ENCODE measurements at places on chromosomes 12 and 14.

GRCh38 chr14:65053466-65053865 lies 48.9 kb downstream of the MAX start:
- DNase-seq, result no peak

DNA sequence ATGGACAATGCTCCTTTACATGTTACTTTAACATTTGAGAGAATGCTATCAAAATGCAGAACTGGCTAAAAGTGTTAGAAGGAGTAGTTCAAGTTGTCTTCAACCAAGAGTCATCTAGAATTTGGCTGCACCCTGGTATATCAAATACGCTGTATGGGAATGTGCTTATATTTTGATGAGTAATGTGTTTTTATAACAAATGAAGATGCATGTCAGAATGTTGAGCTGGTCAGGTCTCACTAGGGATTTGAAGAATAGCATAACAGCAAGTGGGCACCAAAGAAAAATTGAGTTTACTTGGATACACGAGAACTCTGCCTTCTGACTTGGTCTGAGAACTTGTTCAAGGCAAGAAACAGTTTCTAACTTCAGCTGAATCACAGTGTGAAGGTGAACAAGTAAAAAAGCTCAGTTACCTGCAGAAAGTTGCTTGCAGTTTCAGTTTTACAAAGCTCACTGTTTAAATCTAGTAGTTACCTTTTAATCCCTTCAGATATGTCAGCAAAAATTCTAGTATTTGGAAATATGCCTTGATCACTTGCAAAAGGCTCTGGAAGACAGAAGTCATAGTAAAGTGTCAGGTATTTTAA lies 82.3 kb downstream of the PDE3A start:
- no peak for DNase-seq

DNA sequence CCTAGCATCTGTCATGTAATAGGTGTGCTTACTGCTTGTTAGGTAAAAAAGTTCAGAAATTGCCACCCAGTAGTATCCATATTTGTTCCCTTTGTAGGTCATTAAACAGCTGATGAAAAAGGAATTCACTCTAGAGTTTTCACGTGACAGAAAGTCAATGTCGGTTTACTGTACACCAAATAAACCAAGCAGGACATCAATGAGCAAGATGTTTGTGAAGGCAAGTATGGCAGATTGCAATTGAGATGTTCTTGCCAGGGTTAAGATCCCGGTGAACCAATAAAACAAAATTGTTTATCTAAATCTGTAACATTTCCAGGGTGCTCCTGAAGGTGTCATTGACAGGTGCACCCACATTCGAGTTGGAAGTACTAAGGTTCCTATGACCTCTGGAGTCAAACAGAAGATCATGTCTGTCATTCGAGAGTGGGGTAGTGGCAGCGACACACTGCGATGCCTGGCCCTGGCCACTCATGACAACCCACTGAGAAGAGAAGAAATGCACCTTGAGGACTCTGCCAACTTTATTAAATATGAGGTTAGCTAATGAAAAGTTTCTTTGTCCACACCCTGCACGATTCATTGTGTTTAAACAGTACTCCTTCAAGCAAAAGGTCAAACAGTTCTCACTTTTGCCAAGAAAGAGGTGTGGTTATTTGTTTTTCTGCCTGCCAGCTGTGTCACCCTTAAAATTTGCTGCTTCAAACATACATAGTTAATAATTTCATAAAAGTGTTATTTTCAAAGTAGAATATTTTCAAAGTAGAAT lies 58.3 kb downstream of the ATP2A2 start:
- no peak for DNase-seq

DNA sequence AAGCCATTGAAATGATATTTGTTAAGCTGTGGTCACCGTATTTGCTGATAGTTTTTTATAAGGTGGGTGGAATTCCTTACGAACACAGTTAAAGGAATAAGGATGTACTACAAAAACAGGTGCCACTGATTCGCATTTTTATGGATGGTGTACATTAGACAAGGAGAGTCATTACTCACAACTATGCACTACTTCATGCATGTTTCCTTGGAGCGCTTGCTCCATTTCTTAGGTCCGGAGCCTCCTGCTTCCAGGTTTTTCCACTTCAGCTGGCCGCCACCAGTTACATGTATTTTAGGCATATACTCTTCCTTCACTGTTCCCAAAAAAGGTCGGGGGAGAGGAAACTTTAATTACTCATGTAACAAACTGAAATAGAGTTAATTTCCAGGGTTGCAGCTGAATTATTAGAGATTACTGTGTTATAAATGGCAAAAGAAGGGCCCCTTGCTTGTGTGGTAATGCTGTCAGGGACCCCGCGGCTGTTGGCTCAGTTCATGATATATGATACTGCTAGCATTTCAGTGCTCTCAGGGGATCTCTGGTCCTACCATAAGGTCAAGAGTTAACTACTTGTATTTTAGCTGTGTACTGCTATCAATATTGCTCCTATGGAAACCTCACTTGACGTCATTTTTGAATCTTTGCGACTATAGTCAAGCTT lies 454.7 kb downstream of the NPAS3 start:
- no peak for DNase-seq

DNA sequence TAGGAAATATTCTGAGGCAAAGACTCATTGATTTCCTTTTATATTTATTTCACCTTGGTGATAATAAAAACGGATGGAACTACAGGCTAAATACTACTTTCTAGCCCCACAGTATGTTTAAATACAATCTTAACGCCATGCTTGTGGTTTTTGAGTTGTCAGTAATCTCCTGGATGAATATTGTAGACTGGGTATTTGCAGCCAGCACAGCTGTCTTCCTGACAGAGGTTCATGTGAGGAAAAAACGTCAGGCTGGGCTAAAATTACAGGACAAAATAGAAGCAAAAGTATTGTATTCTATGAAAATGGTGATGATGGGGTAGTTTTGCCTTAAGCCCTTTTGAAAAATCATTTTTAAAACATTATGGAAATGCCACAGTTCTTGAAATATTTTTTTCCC lies 140.9 kb downstream of the CCDC91 start:
- DNase-seq, result no peak

DNA sequence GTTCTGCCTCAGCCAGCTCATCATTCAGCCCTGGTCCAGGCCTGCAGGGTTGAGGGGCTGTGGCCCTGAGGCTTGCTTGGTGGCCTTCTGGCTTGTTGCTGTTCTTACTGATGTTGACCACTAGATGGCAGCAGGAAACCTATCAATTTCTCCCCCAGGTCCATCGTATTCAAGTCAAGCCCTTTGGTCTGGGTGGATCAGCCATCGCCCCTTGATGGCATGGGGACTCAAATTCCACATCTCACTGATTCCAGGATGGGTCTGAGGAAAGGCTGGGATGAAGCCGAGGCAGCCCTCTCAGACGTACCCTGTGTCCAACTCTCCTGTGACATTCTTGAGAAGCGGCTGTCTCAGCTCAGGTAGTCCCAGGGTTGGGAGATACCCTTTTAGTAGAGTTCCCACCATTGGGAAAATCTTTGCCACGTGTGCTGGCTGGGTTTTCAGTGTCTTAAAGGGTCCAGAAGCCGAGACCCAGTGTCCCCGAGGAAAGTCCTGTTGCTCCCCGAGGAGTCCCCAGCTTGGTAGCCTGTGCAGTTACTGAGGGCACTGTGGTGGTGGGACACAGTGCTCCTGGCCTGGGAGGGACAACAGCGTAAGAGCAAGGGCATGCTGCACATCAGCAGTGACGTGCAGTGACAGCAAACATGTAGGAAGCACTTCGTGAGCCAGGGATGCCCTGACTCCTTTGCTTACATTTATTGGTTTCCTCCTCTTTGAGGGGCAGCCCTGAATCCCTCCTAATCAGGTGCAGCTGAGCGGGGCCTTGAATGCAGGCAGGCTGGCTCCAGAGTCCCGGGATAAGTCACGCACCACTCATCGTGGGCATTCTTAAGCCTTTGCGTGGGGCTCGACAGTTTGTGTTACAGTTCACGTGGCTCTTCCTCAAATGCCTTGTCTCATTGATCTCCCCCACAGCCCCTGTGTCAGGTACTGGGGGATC lies 58.6 kb downstream of the TSPAN9 start:
- DNase-seq, result peak; percentile 79

DNA sequence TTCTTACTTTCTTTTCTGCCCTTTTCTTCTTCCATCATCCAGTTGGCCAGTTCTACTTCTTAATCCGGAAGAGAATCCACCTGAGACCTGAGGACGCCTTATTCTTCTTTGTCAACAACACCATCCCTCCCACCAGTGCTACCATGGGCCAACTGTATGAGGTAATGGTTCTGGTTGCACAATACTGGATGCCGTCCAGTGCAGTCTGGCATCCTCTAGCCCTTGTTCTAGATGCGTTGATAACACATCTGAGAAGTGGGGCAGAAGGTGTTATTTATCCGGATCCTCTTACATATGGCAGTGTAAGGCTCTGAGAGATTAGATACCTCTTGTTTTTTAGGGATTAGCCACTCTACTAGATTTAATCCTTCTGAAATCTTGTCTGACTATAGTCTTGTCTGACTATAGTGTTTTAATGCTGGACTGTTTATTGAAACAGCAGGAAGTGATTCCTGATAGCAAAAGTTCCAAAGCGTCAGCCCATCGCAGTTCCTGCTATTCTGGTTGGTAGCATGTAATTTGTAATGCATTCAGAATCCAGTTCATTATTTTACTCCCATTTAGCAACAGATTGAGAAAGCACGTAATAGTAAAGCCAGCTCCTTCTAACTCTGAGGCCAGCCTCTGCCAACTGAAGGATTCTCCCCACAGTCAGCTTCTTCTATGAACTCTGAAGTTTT lies 7.9 kb downstream of the GABARAPL1 start:
- DNase-seq, result no peak

DNA sequence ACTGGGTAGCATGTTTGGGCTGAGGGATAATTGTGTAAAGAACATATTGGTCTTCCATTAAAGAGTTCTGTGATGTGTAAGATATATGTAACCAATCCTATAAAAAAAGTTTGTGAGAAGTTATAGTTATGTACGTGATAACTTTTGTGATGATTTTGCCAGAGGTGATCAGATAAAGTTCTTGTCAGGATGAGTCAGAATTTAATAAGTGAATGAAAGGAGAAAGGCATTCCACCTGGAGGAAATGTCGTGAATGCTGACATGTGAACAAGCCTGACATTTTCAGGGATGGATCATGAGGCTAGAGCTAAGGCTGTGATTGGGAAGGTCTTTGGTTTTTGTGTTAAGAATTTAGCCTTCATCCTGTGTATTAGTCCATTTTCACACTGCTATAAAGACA lies 241.5 kb downstream of the SNAPC1 start:
- no peak for DNase-seq

DNA sequence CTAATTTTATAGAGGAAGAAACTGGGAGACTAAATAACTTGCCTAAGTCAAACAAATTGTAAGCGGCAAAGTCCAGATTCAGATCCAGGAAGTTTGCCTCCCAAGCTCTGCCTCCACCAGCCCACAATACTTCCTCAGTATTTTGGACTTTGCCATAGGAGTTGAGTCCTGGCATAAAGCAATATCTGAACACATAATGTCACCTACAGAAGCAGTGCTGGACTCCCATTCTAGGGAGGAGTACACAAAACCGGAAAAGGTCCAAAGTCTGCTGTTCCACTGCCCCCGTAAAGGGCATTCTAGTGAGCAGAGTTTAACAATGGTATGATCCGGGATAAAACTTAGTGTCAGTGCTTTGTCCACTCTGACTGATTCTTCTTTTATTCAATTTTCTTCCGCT lies 340.5 kb downstream of the FUT8 start:
- DNase-seq, result no peak

DNA sequence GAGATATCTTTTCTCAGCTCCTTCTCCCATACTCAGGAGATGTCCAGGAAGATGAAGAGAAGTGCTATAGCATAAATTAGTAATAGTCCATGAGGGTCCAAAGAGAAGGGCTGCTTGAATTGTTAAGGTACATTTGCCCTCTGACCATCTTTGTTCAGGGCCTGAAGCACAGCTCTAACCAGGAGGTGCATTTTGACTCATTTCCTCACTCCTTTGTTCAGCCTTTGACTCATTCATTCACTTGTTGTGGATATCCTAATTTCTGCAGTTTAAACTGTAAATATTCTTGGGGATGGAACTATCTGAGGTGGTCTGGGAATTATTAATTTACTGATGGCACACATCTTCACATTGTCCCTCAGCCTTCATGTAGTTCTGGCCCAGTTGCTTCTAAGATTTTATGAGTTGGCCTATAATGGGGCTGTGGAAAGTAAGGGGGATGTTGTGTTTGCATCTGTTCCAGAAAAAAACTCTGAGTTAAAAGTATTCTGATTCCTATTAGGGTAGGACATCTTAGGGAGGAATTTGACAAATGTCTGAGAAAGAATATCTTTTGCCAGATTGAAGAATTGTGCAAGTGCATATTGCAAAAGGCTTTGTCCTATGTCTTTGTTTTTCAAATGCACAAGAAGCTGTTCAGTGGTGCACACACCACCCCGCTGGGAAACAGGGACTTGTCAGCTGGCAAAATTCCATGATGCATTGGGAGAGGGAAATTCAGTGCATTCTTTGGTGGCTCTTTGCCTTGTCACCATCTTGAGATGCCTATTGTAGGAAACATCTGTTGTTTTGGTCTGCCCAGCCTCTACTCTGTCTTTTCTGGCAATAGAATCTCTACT lies 22.1 kb downstream of the SMOC1 start:
- no peak for DNase-seq

- peak; percentile 81 for DNase-seq
Measured at GRCh38 chr14:92866901-92867865, 55.8 kb upstream of the CHGA start.

DNA sequence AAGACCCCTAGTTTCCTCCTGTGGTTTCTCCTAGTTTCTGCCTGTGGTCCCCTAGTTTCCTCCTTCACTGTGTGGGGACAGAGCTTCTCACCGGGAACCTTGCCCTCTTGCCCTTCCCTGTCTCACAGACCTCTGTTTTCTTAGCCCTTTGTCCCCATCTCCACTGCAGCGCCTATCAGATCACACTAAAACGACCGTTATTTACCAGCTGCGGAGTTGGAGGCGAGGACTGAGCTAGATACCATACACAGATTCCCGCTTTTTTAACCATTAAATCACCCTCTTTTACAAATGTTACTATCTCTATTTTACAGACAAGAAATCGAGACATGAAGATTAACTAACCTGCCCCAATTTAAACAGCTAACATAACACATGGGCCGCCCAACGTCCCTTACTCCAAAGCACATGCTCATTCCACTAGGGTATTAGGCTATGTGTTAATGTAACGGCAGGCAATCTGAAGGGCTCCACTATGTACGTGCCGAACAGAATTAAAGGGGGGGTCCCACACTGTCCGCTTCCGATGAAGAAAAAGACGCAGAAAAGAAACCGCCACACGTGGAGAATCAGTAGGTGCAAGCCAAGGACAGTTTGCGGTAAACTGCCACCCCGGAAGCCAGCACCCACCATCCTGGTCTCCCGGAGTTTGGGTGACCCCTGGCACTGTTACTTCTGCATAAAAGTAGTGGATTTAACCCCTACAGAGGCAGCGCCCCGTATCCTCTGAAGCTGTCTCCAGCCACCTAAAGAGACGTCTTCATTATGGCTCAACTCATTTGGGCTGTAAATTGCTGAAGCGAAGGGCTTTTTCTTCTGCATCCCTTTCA lies 1.9 kb upstream of the FKBP4 start:
- no peak for DNase-seq

DNA sequence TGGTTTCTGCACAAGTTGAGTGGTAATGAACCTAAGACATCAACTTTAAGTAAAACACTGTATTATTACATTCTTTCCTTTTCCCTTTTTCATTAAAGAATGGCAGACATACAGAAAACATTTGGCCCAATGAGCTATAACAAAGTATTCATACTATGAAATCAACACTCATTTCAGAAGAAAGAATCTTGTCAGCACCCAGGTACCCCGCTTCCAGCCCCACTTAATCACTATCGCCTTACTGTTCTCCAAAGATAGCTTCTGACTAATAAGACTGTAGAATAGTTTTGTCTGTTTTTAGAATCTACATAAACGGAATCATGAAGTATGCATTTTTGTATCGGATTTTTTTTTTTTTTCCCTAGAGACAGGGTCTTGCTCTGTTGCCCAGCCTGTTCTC lies 9.5 kb downstream of the CNTN1 start:
- no peak for DNase-seq

All from DMS79 treated with DMSO at 0.1 percent for 48 hours (cell line).